ENCODE measurements at places on chromosomes 11 and 22.

GRCh38 chr22:43014316-43014868 is 557 bp downstream of the PACSIN2 start:
- H3K27me3 ChIP-seq = no peaks in the 10 kb centered on the region
- H3K36me3 ChIP-seq = no peaks in the 10 kb centered on the region
- H3K27ac ChIP-seq = peak overlapping the region; percentile 82
- H3K4me3 ChIP-seq = peak overlapping the region; percentile 72

DNA sequence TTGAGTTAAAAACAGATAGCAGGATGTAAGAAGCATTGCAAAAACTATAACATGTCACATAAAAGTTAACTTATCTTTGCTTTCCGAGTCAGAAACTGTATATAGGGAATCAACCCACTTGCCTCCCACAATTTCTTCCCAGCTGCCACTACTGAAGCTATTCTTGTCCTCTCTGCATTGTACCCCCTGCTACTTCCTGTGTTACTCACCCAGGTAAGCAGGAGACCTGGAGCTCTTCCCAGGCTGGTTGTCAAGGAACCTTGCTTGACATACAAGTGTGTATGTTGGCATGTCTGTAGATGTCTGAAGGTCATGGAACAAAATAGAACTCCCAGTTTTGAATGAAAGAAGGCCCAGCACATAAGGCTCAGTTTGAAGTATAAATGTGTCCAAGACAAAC is 74.3 kb upstream of the LRRC4C start:
- no peak overlapping the region for H3K4me3 ChIP-seq
- H3K4me1 ChIP-seq = peaks cover 5% of the 10 kb centered on the region
- no peaks in the 10 kb centered on the region for H3K36me3 ChIP-seq
- no peak for DNase-seq
- no peaks in the 10 kb centered on the region for H3K27me3 ChIP-seq

GRCh38 chr11:129696309-129696989 is 119.2 kb upstream of the TMEM45B start:
- DNase-seq = no peak
- H3K4me1 ChIP-seq = peaks cover 11% of the 10 kb centered on the region
- H3K27me3 ChIP-seq = peaks cover 65% of the 10 kb centered on the region
- no peak overlapping the region for H3K27ac ChIP-seq
- H3K4me3 ChIP-seq = no peak overlapping the region

- no peak overlapping the region for H3K4me3 ChIP-seq
- peaks cover 8% of the 10 kb centered on the region for H3K36me3 ChIP-seq
- DNase-seq = no peak
- no peaks in the 10 kb centered on the region for H3K4me1 ChIP-seq
- H3K27ac ChIP-seq = no peak overlapping the region
These were observed 39.3 kb upstream of the COMT start for GRCh38 chr22:19902245-19902715.

GRCh38 chr22:38199826-38200559 is 1.8 kb upstream of the MAFF start:
- no peak overlapping the region for H3K27ac ChIP-seq
- DNase-seq = no peak
- H3K4me1 ChIP-seq = peaks cover 8% of the 10 kb centered on the region
- H3K4me3 ChIP-seq = no peak overlapping the region
